ENCODE measurements at places on chromosomes 4 and X.
A peak's percentile ranks its signal among the peaks of the same experiment; 100 is the strongest.

DNA sequence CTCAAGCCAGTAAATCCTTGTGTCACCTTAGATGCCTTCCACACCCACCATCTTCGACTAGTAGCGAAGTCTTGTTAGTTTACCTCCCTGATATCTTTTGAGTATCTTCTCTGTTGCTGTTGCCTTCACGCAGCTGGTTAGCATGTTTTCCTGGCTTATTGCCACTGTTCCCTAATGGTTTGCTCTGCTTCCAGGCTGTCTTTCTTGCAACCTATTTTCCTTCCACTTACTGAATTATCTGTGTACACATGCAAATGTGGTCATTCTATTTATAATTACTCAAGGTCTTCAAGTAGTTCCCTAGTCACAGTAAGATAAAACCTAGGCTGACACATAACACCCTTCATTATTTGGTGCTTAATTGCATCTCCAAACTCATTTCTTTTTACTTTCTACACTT lies 89.5 kb downstream of the UGT8 start:
- DNase-seq: no peak

DNA sequence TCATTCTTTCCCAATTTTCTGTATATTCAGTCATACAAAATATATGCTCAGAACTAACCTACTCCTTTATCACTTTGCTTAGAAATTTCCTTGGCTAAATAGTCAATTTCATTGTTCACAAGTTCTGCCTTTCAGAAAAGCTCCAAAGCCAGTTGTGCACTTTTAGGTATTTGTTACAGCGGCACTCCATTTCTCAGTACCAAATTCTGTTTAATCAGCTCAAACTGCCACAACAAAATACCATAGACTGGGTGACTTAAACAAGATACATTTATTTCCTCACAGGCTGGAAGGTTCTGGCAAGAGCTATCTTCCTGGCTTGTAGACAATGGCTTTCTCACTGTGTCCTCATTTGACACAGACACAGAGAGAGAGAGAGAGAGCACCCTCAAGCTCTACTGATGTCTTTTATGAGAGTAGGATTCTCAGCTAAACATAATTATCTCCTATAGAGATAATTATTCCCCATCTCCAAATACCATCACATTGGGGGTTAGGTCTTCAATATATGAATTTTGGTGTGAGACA lies 188.8 kb upstream of the FSTL5 start:
- DNase-seq: no peak

GRCh38 chr4:17317526-17317925 lies 194.4 kb downstream of the QDPR start:
- DNase-seq: no peak

DNA sequence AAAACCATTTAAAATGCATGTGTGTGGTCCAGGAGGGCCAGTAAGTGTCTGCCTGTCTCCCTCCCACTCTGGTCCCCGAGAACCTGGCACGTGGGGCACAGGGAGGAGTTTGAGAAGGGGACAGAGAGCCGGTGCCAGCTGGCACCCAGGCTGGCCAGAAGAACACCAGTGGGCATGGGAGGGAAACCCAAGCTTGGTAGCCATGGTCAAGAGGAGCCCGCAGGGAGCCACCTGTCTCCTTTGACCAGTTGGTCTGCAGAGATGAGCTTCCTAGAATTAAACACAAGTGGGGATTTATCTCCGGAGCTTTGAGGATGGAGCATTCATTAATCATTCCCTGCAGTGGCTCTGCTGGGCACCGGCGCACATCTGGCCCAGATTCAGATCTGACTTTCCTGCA lies 41.6 kb downstream of the HMX1 start:
- DNase-seq: no peak

- no peak for DNase-seq
These were observed 10.6 kb upstream of the AMOT start for GRCh38 chrX:112851161-112851779.

- no peak for DNase-seq
These were observed 56.4 kb upstream of the DRP2 start for GRCh38 chrX:101163166-101163565.

GRCh38 chrX:73863268-73863667 lies 300.3 kb downstream of the CHIC1 start:
- no peak for DNase-seq

DNA sequence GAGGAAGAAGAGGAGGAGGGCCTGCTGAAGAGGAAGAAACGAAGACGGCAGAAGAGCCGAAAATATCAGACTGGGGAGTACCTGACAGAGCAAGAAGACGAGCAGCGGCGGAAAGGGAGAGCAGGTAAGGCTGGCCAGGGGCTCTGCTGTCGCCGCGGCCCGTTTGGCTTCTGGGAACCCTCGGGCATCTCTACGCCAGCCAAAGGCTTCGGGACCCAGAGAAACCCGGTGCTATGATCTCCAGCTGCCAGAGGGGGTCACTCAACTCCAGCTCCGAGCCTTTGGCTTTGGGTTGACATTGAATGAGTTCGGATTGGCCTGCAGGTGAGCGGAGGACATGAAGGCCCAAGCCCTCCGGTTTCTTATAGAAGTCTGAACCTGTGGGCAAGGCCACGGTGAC lies 42.8 kb downstream of the BCORL1 start:
- DNase-seq: no peak

GRCh38 chr4:113278324-113278934 lies 229.0 kb downstream of the ANK2 start:
- peak; percentile 73 for DNase-seq

- no peak for DNase-seq
These were observed 146.7 kb upstream of the CXXC4 start for GRCh38 chr4:104641418-104641817.

- no peak for DNase-seq
These were observed 160.7 kb upstream of the LDB2 start for GRCh38 chr4:17058916-17059741.

- DNase-seq: no peak
These were observed 49.7 kb upstream of the KLHL8 start for GRCh38 chr4:87270144-87270543.

DNA sequence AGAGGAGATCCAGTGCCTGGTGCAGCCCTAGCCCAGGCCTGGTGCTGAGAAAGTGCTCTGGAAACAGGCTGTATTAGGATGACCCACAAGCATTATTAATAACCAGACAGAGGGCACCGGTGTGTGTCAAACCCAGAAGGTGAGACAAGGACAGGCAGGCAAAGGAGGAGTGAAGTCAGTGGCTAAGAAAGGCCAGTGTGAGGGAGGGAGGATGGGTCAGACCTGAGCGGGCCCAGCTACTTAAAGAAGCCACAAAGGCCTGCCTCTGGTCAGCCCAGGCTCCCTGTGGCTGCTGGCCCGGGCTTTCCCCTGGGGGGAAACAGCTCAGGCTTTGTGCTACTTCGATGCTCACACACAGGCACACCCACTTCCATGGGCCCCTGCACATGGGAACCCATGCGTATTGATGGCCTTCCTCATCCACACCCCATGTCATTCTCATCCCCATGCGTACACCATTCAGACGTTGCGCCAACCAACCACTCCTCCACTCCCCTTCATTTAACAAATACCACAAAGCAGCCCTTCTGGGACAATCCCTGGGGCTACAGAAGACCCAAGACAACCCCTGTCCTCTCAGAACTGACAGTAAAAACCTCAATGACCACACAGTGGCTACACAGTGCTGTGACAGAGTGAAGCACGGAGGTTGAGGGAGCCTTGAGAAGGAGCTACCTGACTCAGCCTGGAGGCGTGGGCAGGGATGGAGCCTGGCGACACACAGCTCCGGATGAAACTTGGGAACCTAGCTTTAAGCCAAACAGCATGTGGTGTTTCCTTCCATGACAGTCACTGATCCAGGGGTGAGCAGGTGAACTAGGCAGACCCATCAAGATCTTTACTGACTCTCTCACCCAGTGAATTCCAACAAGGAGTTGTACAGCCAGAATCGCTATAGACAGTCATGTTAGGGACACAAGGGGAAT lies 24.9 kb upstream of the MTM1 start:
- no peak for DNase-seq

DNA sequence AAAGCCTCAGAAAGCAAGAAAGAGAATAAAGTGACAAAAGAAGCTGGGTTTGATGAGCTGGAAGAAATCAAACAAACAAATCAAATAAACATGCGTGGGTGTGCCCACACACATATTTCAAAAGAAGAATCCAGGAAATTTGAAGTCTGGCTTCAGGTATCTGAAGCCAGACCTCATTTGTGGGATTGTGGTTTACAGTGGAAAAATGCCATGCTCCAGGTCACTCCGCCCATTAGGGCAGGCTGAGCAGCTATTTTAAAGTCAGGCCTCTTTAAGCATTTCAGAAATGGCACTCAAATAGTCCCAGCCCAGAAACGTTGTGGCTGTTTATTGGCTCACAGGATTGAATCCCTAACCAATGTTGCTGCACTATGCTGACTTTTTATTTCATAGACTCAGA lies 226.1 kb upstream of the F9 start:
- DNase-seq: no peak

- no peak for DNase-seq
These were observed 17.4 kb downstream of the QDPR start for GRCh38 chr4:17494258-17495190.

DNA sequence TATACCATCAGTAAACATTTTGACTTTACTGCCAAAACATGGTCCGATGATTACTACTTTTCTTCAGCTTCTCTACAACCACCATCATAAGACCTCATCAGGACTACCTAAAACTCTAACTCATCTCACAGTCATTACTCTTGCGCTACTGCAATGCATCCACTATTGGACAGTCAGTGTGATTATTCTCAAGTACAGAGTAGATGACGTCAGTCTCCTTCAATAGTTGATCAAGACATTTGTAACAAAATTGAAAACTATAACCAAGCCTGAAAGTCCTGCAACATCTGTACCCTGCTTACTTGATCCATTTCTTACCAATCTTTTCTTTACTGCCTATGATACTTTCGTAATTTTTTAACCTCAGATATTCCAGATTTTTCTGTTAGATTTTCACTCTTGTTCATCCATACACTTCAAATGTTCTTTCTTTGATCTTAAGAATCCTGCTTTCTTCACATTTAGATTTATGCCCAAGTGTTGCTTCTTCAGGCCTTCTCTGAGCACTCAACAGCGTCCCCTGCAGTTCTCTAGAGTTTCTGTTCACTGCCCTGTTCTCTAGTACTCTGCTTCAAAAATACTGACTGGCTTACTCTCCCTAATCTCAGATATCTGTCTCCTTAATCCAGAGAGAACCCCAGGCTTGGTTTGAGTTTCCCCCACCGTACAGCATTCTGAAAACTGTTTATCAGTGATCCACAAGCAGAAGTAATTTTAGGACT lies 1517.6 kb downstream of the STIM2 start:
- DNase-seq: no peak

DNA sequence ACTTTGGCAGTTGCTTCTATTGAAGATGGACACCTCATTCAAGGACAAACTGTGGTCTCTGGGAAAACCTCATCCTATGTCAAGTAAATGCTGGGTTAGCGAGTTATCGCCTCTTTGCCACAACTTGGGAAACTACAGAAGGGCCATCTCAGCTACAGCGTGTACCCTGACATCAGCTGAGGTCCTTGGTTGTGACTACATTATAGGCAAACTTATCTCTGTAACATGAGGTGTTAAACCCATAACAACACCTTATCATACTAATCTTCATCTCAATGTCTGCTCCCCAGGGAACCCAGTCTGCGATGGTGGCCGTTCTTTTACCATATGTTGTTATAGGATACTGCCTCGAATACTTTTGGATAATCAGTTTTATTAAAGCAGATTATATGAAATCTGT lies 1862.7 kb downstream of the STIM2 start:
- DNase-seq: no peak

GRCh38 chrX:29187264-29187663 lies 600.0 kb downstream of the IL1RAPL1 start:
- no peak for DNase-seq

GRCh38 chr4:110231869-110232268 lies 33.5 kb upstream of the ELOVL6 start:
- DNase-seq: no peak

GRCh38 chr4:122749704-122750454 lies 17.4 kb downstream of the BBS12 start:
- DNase-seq: no peak

- peak; percentile 82 for DNase-seq
These were observed 55.0 kb downstream of the FAM53A start for GRCh38 chr4:1628892-1629698.

GRCh38 chr4:172751550-172751949 lies 417.1 kb upstream of the GALNT7 start:
- no peak for DNase-seq
